ENCODE measurements at places on chromosomes 1 and 21.

GRCh38 chr21:46477765-46478164 lies 19.1 kb downstream of the DIP2A start:
- peak; percentile 79 for DNase-seq

GRCh38 chr1:90393025-90393424 lies 324.1 kb downstream of the BARHL2 start:
- no peak for DNase-seq

DNA sequence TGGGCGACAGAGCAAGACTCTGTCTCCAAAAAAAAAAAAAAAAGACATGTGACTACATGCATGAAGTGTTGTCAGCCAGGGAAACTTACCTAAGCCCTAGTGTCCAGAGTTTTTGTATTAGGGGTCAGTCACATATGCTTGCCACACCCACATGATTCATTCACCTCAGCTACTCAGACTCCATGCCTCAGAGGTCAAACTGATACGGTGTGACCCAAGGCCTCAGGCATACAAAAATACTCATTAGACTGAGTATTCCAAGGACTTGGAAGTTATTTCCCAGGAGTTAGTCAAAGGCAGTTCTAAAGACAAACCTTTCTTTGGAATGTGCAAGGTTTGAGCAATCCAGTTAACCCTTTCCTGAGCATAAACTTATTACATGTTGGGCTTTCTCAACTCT lies 6.3 kb upstream of the TRIM33 start:
- peak; percentile 57 for DNase-seq

GRCh38 chr1:2199042-2199810 lies 4.7 kb upstream of the FAAP20 start:
- DNase-seq: peak; percentile 85

GRCh38 chr1:175693364-175693763 lies 50.0 kb downstream of the TNR start:
- no peak for DNase-seq
